ENCODE measurements at places on chromosomes 16 and 17.

GRCh38 chr16:1194665-1195392, 30.2 kb downstream of the TPSG1 start:
- no peak for DNase-seq

DNA sequence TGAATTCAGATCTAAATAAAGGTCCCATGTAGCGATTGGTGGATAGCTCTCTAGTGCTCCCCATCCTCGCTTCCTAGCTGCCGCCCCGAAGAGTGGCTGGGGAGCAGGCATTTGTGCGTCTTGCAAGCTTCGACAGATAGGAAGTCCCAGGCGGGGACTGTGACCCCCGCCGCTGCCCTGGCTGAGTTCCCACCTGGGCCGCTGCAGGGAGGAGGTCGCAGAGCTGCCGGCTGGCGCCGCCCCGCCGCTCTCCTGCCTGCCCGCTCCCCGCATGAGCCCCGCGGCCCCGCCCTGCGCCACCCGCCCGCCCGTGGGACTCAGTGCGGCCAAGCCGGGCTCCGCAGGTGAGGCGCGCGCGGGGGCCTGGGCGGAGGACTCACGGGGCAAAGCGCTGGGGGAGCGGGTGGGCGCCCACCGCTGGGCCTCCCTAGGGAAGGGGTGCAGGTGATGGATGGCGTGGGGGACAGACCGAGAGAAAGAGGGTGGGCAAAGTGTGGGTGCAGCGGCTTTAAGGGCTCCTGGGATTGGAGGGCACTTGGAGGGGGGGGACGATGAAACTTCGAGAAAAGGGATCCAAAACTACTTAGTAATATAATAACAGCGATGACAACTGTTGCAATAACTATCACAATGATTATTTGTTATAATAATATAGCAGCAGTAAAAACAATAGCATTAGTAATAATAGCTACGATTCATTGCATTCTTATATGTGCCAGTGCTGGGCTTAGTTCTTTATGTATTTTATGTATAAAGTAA, at the start of gene OTOA:
Gene OTOA (plus strand): TSS at position 80 of the 759 bp plus-strand sequence. CDS start 14,547 bp downstream, outside the sequence.
- no peak for DNase-seq

- no peak for DNase-seq
Measured at GRCh38 chr17:80322864-80323263, 62.2 kb downstream of the RNF213 start.

GRCh38 chr17:40362696-40363110, 1.8 kb downstream of the GJD3 start:
- no peak for DNase-seq

- DNase-seq: no peak
Measured at GRCh38 chr17:80126449-80126715, 20.5 kb downstream of the EIF4A3 start.

GRCh38 chr16:67966549-67967182, 1.8 kb downstream of the SLC12A4 start:
- no peak for DNase-seq

GRCh38 chr17:64037802-64038201, 17.4 kb upstream of the ICAM2 start:
- DNase-seq: no peak

DNA sequence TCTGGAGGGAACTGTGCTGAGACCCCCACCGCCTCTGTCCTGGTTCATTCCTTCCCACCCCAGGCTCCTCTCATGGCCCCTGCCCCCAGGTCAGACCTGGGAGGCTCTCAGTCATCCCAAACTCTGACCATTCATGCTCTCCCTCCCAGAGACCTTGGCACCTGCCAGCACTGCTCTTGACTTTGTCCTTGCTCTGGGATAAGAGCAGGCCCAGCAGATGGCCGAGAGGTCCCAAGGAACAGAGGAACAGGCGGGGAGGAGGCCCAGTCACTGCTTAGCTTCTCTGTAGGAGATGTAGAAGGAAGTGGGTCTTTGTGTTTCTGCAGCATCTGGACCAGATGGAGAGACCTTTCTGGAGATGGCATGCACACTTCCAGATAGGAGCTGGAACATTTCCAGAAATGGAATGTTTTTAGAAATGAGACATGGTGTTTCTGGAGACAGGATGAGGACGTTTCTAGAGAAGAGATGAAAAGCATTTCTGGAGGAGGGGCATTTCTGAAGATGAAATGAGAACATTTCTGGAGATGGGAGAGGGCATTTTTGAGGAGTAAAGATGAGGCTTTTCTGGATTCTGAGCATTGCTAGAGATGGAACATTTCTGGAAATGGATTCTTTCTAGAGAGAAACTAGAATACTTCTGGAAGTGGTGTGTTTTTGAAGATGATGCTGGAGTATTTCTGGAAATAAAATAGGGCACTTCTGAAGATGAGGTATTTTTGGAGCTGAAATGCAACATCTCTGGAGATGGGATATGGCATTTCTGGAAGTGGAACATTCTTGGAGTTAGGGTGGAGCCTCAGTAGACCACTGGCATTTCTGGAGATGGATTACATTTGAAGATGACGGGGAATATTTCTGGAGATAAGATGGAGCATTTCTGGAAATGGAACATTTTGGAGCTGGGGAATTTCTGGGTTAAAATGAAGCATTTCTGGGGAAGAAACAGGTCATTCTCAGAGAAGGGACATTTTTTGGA, 55.2 kb downstream of the RAI1 start:
- no peak for DNase-seq

- DNase-seq: no peak
Measured at GRCh38 chr16:84986102-84986501, 25.2 kb downstream of the ZDHHC7 start.

DNA sequence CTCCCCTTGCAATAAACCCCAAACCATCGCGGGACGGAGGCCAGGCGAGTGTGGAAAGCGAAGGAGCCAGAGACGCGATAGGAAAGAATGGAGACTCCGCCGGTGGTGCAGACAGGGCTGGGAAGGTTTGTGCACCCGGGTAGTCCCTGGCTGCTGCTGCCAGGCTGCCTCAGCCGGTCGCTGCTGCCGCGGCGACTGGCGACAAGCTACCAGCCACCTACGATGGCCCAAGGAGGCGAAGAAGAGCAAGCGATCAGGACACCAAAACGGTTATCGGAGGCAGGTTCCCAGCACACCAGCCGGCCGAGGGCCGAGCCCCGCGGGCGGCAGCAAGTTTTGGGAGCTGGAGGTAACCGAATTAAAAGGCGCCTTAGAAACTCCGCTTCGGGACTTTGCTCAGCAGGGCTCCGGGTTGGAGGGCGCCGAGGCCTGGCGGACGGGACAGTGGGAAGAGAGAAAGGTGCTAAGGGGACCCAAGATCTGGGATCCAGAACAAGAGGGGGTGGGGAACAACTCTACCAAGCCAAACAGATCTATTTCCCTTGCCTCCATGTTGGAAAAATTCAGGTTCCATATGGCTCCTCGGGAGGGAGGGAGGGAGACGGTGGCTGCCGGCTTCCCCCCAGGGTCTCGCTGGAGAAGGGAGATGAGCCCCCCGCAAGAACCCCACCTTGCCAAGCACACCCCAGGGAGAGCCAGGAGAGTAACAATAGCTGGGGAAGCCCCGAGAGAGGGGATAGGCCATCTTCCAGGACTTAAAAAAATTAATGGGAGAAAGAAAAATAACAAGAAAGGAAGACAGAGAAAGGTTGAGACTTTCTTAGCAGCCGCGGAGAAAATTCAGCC, 9.7 kb upstream of the HOXB2 start:
- DNase-seq: no peak

DNA sequence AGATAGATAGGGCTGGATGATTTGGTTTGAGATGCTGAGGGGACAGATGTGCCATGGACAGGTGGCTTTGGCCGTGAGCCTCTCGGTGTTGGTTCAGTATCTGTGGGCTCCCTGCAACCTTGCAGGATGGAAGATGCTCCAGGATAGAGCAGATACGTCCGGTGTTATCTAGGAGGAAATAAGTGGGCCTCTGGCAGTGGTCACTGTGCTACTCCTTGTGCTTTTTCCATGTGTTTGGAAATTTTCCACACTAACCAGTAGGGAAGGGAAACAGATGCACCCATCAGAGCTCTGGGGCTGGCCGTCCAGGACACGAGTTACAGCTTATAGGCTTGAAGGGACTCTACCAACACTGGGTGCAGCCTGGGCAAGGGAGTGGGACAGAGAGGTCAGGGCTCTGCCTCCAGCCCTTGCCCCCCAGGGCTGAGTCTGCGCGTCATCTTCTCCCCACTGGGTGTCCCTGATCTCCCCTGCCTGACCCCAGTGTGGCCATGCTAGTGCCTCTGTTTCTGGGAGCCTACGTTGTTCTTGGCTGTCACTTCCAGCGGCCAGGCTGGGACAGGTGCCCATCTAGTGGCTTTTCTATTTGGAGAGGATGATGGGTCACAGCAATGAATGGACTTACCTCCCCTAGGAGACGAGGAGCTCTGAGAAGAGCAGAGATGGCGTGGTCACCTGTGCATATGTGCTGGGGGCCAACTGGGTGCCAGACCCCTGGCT, 166.9 kb downstream of the SEC14L1 start:
- no peak for DNase-seq

DNA sequence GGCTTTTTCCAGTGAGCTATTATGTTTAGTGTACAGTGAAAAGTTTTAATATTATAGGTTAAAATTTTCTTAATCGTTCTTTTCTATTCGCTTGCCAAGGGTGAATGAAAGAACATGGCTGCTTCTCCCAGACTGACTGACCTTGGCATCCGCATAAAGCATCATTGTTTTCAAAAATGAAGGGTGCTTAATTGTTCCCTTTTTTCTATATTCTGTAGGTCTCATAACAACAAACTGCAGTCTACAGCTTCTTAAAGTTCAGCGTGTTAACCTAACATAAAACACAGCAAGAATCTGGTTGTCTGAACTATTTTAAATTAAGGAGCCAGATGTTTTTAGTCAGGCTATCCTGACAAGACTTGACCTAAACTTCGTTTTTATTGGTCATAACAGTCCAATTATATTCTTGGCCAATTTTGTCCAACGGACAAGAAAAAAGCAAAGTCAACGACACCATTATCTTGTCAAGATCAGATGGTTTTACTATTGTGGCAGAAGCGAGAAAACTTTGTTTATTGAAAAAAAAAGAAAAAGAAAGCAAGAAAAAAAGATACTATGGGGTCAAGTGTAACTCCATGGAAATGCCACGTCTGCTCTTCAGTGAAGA, 14.1 kb downstream of the C17orf58 start:
- DNase-seq: no peak

DNA sequence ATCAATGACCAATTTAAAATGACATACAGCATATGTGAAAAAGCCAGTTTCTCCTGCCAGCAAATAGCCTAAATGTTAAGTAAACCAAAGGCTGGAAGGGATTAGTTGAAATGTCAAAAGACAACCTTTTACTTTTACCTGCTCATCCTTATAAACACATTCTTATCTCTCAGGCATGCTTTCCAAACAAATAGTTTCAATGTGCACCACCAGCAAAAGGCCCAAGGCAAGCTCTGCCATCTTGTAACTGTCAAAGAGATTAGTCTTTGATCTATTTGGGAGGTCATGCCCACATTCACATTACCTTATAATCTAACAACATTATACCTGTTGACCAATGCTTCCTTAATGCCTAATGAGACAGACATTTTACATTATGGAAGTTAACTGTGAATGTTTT, 132.2 kb upstream of the NACA2 start:
- no peak for DNase-seq

- DNase-seq: no peak
Measured at GRCh38 chr16:18959031-18959505, 24.7 kb upstream of the TMC7 start.

DNA sequence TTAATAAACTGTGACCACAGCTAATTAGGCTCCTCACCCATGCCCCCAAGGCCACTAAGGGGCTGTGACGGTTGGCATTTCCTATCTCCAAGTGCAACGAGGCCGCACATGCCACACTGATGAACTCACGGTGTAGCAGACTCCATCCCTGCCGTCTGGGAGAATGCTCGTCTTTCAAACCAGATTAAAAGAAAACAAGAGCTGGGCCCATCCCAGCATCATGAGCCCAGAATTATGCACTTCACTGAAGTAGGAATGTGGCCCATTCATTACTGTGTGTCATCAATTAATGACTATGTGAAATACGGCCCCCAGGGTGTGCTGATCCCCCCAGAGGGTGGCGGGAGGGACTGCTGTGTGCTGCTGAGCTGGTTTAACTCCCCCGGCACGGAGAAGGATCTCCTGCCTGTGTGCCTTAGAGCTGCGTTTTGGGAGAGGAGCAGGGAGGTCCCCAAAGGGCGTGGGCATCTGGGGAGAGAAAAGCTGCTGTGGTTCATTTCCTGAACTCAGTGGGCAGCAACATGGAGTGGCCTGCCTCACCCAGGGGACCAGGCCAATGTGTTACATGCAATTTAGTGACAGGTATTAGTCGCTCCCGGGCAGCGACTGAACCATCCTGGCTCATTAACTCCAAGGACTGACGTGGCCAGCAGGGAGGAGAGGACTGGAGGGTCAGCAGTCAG, 194.5 kb downstream of the FOXL1 start:
- no peak for DNase-seq

GRCh38 chr17:29059281-29059680, 16.3 kb downstream of the PIPOX start:
- DNase-seq: no peak

- peak; percentile 25 for DNase-seq
Measured at GRCh38 chr17:19361326-19361725, 1.2 kb downstream of the B9D1 start.

- no peak for DNase-seq
Measured at GRCh38 chr17:56431736-56432135, 161.8 kb upstream of the NOG start.

DNA sequence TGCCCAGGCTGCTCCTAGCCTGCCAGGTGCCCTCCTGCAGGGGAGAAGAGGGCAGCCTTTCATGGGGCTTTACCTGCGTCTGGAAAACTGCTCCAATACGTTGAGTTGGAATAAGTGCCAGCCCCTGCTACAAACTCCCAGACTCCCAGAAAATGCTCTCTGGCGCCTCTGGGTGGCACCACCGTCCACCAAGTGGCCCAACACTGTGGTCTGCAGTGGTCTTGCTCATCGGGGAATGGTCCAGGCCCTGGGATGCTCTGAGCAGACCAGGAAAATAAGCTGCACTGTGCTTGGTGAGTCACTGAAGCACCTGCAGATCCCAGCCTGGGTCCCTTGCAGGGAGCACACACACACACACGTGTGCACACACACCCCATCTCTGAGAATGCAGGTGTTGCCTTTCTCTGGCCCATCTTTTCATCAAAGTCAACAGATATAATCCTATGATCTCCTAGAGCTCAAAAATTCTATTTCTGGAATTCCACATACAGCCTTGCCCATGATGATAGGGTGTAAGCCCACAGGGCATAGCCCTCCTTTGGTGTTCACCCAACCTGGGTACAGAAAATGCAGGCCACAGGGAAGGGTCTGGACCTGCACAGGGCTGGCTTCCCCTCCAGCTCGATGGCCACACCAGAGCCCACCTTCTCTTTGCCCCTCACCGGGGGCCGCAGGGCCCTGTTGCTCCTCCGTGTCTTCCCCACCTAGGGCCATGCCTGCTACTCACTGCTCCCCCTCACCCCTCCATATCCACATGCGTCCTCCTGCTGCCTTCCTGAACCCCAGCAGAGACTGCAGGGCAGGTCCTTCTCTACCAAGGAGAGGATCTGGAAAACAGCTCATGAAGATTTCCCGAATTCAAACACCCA, 20.5 kb downstream of the CDIP1 start:
- DNase-seq: no peak

Measured in left hindlimb (tissue), 1 donor.